ENCODE measurements at places on chromosomes 11 and 22.

- peak; percentile 37 for DNase-seq
Observed at GRCh38 chr11:65417702-65418430, 4.7 kb upstream of the NEAT1 start.

GRCh38 chr11:27660171-27660570 lies 40.1 kb downstream of the BDNF start:
- no peak for DNase-seq

DNA sequence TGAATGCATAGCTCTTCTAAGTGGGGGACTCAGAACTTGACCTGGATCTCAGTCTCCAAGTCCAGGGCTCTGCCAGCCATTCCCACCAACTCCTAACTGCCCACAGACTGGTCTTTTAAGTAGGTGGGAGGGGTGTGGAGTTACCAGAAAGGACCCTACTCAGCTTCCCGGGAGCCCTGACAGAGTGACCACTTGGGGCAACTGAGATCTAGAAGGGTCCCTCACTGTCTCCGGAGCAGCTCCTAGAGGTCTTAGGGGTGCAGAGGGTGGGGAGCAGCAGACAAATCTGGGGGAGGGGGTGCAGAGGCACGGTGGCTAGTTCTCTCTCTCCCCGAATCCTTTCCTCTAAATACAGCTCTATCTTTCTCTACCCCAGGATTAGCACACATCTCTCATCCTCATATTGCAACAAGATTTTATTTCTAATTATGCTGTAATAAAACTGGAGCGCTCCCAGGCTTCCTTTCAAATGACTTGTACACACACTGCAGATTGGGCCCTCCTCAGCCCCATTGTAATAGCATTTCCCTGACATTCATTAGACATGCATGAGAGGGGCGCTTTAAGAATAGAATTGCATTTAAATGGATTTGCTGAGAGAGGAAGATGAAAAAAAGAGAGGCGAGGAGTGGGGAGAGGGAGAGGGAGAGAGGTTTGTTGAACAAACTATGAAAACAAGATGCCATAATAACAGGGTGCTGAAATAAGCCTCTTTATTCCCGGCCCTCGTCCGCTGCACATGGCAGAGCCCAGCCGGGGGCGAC lies 219.0 kb downstream of the CEP164 start:
- no peak for DNase-seq

DNA sequence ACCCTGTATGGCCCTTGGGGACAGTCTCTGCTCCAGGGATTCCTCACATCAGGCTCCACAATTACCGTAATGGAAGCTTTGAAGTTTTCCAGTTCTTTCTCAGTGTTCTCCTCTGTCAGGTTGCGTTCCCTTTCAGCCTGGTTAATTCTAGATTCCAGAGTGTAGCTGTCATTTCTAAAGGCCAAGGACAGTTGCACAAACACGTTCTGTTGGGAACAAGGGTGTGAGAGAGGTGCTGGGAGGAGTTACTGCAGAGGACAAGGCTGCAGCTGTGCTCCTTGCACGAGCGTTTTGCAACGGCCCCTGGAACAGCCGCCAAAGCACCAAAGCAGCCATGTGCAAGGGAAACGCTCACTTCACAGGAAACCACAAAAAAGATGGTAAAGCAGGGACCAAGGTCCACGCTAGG lies 35.9 kb upstream of the LYVE1 start:
- DNase-seq: peak; percentile 18

DNA sequence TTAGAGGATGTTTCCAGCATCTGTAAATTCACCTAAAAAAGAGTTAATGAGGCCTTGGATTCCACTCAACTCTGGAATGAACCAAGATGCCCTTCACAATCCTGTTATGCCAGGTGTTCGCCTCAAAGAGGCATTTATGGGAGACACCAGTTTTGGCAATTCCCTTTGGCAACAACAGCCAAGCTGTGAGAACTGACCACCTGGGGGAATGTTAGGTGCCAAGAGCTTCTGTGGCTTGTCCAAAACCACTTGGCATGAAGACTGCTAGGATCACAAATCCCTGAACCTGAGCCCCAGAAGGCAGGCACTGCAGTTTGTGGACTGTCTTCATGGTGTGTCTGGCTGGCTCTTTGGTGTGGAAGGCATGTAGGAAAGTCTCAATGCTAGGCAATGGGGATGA lies 164.4 kb upstream of the BDNF start:
- no peak for DNase-seq

DNA sequence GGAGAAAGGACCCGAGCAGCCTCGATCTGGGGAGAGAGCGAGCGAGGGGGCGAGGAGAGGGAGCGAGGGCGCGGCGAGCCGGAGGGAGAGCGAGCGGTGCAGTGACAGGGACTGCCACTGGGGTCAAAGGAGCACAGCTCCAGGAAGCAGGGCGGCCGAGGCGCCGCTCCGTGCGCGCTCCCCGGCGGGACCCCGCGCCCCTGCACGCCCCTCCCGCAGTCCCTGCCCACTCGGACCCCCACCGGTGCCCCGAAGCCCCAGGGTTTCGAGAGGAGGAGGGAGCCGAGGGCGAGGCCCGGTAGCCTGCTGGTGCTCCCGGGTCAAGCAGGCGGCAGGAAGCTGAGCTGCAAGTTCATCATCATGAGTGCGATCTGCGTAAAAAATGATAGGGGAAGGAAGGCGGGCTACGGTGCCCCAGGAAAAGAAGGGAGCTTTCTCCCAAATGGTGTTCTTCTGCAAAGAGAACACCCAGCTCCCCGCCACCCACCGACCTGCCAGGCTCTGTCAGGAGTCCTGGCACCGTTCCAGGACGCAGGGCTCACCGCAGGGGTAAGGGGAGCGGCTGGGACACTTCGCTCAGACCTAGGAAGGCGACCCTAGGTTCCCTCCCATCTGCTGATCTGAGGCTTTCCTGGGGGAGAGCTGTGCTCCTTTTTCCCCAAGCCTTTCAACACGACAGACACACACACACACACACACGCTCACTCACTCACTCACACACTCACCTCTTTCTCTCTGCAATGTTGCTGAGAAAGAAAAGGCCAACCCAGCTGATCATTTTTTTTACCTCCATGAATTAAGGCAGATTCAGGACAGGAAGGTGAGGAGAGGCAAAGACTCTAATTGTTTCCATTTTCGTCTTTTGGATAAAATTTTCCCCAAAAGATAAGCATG lies at the start of gene MPPED2:
Gene MPPED2 (minus strand): TSS at position 103 of the 894 bp plus-strand sequence. CDS start 5,980 bp downstream, outside the sequence.
- peak; percentile 19 for DNase-seq

- DNase-seq: no peak
Observed at GRCh38 chr22:35957589-35957988, 71.0 kb downstream of the RBFOX2 start.

- no peak for DNase-seq
Observed at GRCh38 chr22:46180370-46181137, 30.2 kb downstream of the PPARA start.

DNA sequence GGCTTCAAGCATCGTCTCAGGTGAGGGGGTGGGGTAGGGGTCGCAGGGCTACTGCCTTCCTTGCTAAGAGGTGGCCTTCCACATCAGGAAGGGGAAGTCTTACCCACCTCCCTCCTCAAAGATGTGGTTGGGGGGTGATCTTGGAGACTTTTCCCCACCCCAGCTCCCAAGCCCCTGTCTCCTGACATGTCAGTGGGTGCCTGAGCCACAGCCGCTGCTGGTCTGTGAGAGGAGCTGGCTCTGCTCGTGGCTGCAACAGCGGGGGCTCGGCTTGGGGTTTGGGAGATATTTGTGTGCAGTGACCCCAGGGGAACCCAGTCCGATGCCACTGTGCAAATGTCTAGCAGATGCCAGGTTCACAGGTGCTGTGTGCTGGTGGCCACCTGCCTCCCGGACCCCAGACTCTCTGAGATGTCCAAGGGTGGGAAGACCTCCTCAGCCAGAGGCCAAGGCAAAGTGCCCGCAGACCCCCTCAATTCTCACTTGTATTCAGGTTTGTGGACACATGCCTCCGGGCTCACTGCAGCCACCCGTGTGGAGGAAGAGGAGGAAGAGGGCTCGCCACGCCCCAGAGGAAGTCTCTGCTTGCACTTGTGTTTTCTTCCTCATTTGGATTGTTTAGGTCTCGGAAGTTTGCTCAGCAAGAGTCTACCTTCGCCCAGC lies 1.9 kb downstream of the KCNQ1 start:
- peak; percentile 24 for DNase-seq

- DNase-seq: no peak
Observed at GRCh38 chr22:50628543-50629134, 687 bp upstream of the ARSA start.

DNA sequence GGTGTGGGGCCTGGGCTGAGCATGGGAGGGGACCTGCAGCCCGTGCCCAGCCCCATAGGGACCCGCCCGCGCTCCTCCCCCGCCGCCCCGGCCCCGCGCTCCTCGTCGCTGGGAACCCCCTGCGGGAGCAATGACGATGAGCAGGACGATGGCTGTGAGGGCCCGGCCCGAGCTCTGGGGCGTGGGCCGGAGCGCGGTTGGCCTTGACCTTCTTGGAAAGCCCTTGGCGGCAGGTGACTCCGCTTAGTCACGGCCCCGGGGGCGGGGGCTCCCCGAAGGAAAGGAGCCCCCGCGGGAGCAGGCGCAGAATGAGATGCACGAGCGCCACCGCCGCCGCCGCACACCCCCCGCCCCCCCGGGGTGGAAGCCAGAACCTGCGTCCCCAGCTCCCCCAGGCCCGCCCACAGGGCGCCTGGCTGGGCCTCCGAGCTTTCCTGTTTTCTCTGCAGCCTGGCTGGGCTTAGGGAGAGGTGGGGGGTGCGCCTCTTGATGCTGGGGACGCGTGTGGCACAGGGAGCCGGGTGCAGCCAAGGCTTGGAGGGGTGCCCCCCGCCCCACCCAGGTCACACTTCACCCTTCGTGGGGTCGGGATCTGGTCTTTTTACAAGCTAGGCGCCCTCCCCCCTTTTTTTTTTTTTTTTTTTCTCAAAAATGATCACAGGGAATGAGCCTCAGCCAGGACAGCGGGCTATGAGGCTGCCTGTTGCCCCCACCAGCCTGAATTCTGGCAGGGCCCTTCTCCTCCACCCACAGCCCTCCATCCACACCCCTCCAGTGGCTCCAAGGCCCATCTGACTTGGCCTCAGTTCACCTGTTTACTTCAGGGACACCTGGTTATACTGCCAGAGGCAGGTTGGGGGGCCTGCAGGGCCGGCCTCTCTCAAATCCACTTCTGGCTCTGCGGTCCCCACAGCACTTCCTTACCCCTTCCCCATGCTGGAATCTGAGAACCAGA lies 17.9 kb downstream of the CRELD2 start:
- DNase-seq: peak; percentile 91

- peak; percentile 43 for DNase-seq
Observed at GRCh38 chr11:47950396-47950795, 30.0 kb upstream of the PTPRJ start.

DNA sequence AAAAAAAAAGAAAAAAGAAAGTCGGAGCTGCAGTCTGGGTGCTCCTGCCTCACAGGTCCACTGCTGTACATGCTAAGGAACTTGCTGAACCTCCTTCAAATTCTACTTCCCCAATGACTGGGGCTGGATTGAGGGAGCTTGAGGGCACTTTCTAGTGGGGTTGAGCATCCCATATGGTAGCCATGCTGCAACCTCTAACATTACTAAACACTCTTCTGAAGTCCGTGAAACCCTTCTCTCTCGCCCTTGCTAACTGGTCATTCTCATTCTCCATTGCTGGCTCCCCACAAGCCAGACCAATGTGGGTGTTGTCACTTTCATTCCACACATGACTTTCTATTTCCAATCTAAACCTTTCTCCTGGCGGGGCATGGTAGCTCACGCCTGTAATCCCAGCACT lies 1.2 kb downstream of the ESS2 start:
- DNase-seq: no peak

DNA sequence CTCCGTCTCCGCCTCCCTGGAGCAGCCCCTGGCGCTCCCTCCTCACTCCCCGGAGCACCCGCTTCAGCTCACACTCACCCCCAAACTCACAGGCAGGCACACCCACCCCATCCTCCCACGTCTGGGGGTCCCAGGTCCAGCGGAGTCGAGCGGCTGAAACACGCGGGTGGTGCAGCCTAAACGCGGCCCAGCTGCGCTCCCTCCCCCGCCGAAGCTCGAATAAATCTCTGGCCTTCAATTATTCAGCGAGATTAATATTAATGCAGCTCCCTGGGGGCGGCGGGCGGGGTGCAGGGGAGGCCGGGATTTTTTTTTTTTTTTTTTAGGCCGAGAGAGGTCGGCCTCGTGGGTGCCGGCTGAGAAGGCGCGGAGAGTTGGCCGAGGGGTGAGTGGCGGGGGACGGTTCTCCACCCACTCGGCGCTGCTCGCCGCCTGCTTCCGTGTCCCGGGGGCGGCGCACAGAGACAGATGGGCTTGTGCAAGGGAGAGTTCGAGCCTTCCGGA lies 524 bp upstream of the SLC1A2 start:
- no peak for DNase-seq

DNA sequence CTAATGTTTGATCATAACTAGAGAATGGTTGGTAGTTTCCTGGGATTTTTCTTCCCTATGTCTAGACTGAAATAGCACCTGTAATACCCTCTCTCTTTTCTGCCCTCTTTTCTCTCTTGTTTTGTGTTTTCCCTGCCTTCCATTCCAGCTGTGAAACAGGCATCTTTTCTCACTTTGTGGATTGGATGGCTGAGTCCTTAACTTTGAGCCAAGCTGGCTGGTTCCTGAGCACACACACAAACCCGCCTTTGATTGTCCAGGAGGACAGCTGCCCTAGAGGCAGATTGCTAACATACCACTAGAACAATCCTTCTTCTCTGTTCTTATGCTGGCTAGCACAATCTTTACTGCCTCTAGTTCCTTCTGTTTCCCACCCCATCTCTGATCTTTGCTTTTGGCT lies 17.7 kb downstream of the CTNND1 start:
- no peak for DNase-seq

GRCh38 chr11:123410218-123410549 lies 19.9 kb upstream of the GRAMD1B start:
- DNase-seq: no peak

- no peak for DNase-seq
Observed at GRCh38 chr11:94297985-94298576, 6.3 kb upstream of the IZUMO1R start.

DNA sequence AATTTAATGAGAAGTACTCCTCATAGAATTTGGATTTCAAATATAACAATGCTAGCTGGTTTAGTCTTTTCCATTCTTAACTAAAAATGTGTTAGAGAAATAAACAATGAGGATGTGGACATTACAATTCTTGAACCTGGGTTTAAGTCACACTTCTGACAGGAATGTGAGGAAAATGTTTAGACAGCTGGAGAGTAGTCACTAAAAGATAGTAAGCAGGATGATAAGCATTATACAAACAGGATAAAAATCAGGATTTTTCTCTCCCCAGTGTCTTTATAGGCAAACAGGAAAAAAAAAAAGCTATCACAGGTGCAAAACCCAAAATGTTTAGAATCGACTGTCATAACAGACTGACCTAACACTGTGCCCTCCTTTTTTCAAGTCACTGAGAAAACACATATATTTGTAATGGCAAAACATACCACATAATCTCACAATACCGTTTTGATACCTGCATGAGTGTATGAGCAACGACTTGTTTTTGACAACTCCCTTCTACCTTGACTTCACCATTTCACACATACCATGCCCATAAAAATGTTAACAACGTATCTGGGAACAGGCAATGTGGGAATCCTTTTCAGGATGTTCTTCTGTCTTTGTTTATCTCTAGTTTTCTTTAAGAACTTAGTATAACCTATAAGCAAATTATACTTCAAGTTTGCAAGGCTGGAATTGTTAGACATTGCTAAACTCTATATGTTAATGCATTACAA lies 242.0 kb downstream of the SBF2 start:
- DNase-seq: no peak

GRCh38 chr11:123384116-123384515 lies 46.0 kb upstream of the GRAMD1B start:
- DNase-seq: no peak

Measured in GDM1 (cell line).